ENCODE measurements at places on chromosomes 1 and 21.

DNA sequence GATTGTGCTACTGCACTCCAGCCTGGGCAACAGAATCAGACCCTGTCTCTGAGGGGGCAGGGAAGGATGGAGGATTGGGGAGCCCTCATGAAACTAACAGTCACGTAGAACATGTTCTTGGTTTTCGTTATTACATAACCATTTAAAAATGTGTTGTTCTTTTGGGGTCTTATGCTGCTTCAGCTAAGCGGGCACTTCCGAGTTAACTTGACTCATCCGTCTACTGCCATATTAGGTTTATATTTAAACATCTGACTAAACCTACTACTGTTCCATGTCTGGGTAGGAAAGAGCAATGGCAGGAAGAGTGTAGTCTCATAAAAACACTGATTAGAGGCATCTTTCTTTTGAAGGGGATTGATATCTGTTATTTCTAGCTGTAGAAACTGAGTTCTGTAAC, 59.5 kb upstream of the BMP8A start:
- no peak for DNase-seq

- no peak for DNase-seq
Measured at GRCh38 chr1:65002508-65003315, 36.4 kb upstream of the JAK1 start.

DNA sequence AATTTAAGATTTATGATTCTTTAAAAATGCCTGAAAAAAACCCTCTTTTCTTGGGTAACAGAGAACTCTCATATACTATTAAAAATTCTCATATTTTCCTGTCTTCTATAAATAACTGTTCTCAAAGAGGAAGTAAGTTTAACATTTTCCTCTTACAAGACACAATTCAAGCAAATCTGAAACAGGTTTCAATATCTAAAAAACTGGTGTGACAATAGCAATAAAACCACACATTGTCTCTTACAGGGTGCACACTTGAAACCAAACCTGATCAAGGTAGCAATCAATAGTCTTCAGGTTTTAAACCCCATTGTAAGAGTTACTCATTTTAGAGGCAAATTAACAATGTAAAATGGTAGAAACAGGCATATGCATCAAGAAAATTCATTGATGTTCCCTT, 28.0 kb downstream of the FUBP1 start:
- DNase-seq, result no peak

- DNase-seq, result no peak
Measured at GRCh38 chr1:55650444-55650843, 435.3 kb upstream of the USP24 start.

- no peak for DNase-seq
Measured at GRCh38 chr1:119771016-119771415, 2.3 kb upstream of the HMGCS2 start.

- DNase-seq, result no peak
Measured at GRCh38 chr1:9265968-9266367, 26.7 kb upstream of the SPSB1 start.

- DNase-seq, result no peak
Measured at GRCh38 chr1:92365378-92366039, 66.7 kb downstream of the RPAP2 start.

DNA sequence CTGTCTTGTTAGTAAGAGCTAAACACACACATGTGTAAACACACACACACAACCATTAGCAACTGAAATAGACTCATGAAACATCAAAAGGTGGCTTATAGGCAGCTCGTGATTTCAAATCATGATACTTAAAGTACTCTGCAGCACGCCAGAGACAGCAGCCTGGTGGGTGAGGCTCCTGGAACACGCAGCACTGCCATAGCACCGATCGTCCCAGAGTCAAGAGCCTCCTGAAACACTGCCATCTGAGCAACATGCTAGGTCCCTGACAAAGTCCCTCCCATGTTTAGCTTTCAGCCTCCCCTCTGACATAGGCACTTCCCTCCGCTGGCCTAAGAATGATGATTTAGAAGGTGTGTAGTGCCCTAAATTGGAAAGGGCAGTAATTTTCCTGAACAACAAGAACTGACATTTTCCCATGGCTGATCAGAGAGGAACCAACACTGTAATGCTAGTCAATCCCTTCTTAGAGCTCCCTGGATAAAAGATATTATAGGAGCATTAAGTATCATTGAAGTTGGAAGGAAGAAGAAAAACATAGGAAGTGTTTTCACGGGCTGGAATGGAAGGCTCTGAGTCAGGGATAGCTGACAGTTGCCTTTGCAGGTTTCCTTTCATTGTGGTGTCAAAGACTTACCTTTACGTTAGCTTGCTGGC, 14.1 kb upstream of the DPT start:
- DNase-seq, result no peak

DNA sequence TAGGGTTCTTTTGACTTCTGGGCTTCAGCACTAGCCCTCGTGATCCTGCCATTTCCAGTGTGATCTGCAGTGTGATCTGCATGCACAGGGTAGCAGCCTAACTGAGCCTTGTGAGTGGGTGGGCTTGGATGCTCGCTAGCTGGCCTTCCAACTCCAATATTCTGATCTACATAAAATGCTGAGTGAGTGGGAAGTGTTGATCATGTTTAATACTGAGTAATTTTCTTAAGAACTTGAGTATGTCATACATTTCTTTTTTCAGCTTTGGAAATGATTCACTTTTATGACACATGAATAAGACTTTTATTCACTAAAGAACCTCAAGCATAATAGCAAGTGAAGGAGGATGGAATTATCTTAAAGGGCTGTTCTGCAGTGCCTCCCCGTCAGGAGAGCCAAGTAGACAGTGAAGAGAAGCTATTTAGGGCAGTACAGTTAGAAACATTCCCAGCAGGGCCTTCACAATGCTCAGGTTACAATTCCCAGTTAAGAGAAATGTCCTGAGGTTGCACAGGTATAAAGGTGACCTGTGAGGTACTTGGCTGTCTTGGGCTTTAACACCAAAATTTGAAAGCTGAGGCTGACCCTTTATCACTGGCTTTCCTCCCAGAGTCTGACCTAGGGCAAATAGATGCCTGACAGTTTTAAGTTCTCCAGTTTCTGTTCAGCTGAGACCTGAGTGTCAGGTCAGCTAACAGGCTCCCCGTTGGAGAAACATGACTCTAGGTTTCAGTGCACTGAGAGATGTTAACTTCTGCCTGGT, 29.1 kb upstream of the LRRC8C start:
- no peak for DNase-seq

DNA sequence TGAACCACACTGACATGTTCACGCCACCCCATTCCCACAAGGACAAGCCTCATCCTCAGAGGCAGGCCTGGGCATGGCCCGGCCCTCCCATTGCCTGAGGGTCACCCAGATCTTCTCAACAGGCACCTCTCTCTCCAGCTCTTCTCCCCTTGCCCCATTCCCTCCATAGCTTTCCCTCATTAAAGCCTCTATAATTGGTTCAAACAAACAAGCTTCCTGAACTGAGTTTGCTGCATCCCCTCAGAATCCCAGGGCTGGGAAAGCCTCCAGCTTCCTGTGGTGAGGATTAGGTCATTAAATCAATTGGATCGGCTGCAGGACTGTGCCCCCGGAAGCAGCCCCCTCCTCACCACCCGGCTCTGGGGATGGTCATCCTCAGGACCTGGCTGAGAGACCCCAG, 18.9 kb downstream of the CTNNBIP1 start:
- no peak for DNase-seq

DNA sequence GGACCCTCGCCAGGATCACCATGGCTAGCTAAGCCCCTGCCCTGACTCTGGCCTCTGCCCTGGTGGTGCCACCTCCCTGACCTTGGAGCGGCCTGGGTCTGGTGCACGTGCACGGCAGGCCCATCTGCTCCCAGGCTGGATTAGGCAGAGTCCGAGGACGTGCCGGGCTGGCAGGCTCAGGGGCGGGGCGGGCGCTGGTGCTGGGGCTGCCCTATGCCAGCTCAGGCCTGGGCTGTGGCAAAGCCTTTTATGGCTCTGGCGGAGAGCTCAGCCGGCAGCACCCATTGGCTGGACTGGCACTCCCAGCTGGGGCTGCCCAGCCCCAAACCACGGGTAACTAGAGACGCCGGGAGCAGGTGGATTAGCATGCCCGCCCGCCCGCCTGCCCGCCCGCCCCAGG, 17.1 kb upstream of the EDN2 start:
- DNase-seq, result no peak

DNA sequence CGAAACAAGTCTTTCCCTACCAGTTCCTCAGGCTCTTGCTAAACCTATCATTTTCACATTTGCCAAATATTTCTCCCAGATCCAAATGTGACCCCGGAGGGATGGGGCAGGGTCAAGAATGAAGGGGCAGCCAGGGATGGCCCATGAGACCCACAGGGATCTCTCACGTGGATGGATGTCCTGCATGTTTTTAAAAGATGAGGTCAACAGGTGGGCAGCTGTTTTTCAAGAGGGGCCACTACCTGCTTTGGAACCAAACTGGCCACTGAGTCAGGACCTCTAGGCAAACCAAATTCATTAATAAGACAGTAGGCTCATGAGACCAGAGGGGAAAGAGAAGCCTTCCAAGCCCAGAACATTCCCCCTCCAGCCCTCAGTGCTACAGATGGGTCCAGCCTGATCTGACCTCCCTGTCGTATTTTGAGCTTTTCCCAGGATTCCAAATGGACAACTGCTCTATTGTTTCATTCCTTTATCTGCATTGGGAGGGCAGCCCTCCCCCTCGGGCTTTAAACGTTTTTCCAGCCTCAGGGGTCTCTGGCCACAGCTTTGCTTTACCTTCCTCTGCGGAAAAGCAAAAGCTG, 252.5 kb upstream of the IRF2BP2 start:
- no peak for DNase-seq

DNA sequence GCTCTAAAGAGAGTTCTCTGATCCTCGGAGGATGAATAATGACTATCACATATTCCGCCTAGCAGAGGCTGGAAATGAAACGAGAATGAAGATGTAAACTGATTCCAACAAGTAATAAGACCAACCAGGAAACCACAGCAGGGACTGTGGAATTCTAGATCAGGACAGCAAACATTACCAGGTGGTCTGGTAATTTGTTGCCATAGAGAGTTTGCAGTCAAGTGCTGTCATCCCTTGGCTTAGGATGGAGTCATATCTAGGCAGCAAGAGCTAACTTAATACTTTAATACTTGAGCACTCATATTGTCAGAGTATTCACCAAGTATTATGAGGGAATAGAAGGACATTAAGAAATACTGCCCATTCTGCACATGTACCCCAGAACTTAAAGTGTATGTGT, 45.1 kb upstream of the MUTYH start:
- DNase-seq, result no peak
